ENCODE measurements at places on chromosomes 16 and 17. TPM values are rescaled to one million over a fixed set of nuclear protein-coding genes. Genes with fewer than 3 reads are reported as not detected.

DNA sequence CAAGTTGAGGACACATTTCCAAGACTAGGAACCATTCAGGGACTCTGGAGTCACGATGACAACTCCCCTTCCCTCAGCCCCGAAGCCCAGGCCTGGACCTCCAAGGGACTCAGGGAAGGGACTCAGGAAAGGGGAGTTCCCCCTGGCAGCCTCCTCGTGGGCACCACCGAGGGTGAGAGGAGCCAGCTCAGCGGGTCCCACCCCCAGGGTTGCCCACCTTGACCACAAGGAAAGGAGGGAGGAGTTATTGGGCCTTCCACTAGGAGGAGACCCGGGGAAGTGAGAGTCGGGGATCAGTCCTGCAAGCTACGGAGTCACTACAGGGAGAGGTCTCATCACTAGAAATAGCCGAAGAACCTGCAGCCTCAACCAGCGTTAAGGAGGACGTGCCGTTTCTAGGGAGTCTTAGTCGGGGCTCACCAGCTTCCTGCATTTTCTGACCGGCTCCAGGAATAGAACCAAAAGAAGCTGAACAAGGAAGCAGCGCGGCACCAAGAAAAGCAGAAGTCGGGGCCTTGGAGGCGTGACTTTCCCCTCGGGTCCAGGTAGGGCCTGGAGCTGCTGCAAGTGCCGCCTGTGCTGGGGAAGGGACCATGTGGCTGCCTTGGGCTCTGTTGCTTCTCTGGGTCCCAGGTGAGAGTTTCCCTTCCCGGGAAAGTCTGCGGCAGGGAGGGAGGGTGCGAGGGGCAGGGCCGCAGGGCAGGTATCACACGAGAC is at the start of gene CD300A:
TSS of gene CD300A (plus strand) at position 524 of the 717 bp plus-strand sequence. CDS start at position 594, 70 bp downstream.
- peak; percentile 87 for DNase-seq

- no peak for DNase-seq
Measured at GRCh38 chr17:49631496-49631895, 46.4 kb downstream of the SPOP start.

DNA sequence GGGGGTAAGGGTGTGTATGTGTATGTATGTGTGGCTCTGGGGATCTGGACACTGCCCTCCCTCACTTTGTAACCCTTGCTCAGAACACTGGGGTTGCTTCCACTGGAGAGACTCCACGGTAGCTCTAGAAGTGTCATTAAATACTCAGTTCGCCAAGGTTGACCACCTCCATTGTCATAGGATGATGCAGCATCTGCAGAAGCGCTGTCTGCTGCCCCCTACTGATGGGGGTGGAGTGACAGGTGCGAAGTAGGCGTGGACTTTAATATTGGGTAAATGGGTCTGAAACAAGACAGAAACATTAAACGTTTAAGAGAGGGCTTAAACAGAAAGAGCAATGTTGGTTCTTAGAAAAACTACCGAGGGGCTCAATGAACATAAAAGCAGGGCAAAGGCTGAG is 35.5 kb upstream of the STAC2 start:
- no peak for DNase-seq

DNA sequence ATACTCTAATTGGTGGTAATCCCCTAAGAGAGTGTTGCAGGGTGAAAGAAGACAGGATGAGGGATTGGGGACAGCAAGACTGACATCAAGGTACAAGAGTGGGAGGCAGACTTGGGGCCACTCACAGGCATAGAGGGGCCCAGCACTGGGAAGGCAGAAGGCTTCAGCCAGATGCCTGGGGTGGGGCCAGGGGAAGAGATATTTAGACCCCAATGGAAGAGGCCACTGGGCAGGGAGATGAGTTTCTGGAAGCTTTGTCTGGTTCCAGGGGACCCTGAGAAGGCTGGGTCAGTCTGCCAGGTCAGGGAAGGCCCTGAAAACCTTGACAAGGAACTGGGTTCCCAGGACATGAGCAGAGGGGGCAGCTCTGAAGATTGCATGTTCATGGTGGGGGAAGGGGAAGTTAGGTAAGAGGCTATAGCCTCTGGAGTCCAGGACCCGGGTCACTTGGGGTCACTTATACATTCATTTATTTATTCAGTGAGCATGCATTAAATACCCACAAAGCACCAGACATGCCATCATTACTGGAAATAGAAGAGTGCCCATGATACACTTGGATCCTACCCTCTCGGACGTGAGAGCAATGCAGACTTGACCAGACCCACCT is 92.9 kb downstream of the TMEM132E start:
- DNase-seq = no peak

DNA sequence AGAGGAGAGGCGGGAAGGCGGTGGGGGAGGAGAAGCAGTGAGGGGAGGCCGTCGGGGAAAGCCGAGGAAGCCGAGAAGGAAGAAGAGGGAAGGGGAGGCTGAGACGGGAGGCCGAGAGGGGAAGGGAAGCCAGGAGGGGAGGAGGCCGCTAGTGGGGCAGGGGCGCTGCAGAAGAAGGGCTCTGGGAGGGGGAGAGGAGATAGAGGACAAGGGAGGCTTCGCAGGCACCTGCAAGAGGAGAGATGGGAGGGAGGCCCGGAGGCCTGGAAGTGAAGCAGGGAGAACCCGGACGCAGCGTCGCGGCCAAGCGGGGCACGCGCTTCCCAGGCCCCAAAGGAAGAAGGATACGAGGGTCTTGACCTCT is 2.3 kb downstream of the C17orf58 start:
- DNase-seq = no peak

DNA sequence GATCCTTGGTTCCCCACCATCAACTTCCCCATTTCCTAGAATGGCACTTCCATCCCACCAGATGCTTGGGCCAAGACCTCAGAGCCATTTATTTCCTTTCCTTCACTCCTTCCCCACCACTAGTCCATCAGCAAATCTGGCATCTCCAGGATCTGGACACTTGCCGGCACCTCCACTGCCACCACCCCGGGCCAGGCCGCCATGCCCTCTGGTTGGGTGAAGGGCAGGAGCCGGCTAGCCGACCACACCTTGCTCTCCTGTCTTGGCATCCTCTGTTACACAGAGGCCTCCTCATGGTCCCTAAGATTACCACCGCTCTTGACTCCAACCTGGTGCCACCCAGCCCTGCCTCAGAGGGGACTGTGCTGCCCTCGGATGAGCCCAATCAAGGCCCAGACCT is 104.5 kb downstream of the RMI2 start:
- DNase-seq = no peak

- no peak for DNase-seq
Measured at GRCh38 chr17:30082773-30083172, 33.8 kb upstream of the NSRP1 start.

GRCh38 chr17:72697602-72698146 is 394.8 kb downstream of the SLC39A11 start:
- DNase-seq = no peak

PRRT2 gene
- 3.2 TPM for total RNA-seq

KRTAP3-2 gene
- total RNA-seq = not detected

DNA sequence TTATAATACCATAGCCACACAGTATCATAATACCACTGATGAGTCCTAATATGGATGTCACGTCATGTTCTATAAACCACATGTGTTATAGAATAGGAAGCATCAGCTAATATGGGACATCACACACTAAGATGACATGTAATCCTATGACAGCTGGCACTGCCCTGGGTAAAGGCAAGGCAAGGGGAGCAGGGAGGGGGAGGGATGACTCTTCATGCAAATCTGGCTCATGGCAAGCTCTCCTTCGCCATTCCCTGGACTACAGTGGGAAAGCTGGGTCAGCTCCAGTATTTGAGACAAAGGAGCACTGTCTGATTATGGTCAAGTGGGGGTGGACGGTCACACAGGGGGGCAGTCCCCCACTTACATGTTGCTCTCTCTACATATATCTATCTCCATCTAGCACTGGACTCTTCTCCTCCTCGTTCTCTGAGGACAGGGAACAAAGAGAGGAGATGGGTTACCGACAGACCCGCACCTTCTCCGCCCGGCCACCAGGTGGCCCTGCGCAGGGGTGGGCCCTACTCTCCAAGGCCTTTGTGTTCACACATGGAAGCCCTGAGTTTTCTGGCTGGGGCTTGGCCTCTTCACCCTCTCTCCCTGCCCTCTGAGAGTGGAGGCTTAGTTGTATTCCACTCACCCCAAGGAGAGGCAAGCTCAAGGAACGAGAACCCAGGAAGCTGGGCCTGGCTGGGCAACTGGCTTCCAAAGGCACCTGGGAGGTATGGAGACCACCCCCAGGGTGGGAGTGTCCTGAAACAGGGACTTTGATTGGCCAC is 23.4 kb upstream of the MPO start:
- peak; percentile 76 for DNase-seq

DNA sequence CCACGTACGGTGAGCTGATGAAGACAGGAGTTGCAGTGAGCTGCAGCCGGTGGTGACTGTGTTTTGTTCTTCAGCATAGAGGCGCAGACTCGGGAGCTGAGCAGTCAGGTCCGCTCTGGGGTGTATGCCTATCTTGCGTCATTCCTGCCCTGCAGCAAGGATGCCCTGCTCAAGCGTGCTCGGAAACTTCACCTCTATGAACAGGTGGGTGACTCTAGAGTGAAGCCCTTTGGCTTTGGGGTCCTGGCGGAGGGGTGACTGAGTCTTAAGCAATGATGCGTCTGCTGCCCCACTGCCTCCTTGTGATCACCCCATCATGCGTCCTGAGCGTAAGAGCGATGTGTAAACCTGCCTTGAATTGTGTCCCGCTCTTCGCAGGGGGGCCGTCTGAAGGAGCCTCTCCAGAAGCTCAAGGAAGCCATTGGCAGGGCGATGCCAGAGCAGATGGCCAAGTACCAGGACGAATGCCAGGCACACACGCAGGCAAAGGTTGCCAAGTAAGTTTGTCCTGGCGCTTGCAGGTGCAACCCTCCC is 22.9 kb downstream of the UBN1 start:
- DNase-seq = no peak

GRCh38 chr16:53132406-53132805 is 77.6 kb downstream of the CHD9 start:
- DNase-seq = no peak

DNA sequence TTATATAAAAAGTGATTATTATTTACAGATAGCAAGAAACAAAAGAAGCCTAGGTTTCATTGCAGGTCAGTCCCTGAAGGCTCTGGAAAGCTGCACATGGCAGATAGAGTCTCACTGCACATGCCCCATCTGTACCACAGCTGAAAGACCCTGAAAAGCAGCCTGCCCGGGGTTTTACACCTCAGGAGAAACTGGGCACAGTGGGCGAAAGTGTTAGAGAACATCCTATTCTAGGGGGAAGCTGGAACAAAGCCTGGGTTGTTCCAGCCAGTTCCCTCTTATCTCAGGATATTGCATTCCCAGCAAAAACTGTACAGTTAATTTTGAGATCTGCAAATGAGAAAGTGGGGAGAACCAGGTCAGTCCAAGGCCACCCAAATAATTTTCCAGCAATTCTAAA is 419.7 kb downstream of the CNTNAP4 start:
- no peak for DNase-seq

DNA sequence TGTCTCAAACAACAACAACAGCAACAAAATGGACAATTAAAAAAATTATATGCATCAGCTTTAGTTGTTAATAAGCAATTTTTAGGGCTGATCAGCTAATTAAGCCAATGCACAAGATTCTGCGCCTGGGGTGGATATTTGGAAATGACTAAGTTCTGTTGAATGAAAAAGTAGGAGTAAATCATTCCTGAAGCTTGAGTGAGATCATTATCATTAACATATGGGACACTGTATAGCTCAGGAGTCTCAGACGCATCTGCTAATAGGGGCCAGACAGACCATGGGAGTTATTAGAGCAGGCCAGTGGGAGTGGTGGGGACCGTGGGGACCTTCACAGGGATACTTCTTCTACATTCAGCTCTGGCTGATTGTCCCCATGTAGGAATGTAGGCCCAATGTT is 22.8 kb downstream of the IRX5 start:
- DNase-seq = no peak

ABCC6 gene
- 2.2 TPM for total RNA-seq

CCDC200 gene
- not detected for total RNA-seq

GRCh38 chr17:6534846-6535514 is 21.4 kb downstream of the PITPNM3 start:
- DNase-seq = no peak

- DNase-seq = no peak
Measured at GRCh38 chr16:4570688-4571321, 14.7 kb downstream of the C16orf96 start.

DNA sequence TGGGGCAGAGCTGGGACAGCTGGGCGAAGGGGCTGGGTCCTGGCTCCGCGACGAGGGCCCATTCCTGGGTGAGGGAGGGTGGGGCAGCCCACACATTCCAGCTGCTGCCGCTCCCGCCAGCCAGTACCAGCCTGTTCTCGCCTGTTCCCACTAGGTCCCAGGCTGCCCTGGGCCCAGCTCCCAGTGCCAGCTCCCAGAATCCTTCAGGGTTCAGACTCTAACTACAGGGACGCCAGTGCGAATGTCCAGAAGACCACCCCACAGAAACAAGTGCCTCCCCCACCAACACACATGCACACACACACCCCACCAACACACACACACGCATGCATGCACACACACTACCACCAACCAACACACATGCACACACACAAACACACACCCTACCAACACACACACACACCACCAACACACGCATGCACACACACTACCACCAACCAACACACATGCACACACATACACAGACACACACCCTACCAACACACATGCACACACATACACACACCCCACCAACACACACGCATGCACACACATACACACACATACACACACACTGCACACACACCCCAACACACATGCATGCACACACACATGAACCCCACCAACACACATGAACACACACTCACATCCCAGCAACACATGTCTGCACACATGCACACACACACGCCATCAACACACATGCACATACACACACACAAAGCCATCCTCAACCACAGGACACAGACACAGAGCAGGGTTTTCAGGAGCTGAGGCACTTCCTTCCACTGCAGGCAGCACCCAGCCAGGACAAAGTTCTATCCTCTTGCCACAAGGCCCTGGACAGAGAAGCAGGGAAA is 27.5 kb upstream of the KRT17 start:
- DNase-seq = peak; percentile 62

DNA sequence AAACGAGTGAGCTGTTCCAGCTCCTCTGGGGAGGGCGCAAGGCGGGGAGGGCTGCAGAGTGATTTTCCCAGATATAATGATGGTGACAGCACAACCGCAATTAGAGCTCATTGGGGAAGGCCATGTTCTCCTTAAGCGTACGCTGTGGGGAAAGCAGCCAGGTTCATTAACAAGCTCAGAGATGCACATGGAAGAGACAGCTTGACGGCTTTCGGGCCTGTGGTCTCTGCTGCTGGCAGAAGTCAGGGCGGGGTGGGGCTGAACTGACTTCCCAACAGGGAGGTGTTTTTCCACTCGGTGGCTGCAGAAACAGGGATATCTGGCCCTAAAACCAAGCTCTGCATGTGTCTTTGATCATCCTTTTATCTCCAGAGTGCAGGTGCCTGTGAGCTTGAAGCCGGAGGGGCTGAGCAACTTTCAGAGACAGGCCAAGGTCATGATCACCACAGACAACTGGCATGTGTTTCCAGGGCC is 24.0 kb upstream of the CACNG1 start:
- DNase-seq = no peak

SALL1 gene
- 0.08 TPM for total RNA-seq

GRCh38 chr16:1089822-1090619 is 6.0 kb downstream of the C1QTNF8 start:
- no peak for DNase-seq

CDRT15L2 gene
- not detected for total RNA-seq

SLC9A5 gene
- total RNA-seq = 0.84 TPM
